ENCODE measurements at places on chromosomes 16 and 17. TPM values are rescaled to one million over a fixed set of nuclear protein-coding genes. Genes with fewer than 3 reads are reported as not detected.

DNA sequence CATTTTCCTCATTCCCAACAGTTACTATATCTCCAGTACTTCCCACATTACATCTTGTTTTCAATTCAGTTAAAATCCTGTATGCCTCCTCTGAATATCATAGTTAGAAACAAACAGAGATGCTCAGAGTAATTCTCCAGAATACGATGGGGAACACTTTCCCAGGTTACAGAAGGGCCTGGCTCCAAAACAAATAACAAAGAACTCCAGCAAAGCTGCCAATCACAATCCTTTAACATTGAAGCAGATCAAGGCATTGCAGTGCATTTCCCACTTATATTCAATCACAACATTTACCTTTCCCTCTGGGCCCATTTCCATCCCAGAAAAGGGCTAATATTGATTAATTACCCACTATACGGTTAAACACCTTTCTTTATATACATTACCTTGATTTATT lies 29.4 kb upstream of the PMFBP1 start:
- H3K4me3 ChIP-seq = no peak overlapping the region
- no peaks in the 10 kb centered on the region for H3K27me3 ChIP-seq
- no peak for DNase-seq
- H3K27ac ChIP-seq = no peak overlapping the region

- no peaks in the 10 kb centered on the region for H3K27me3 ChIP-seq
- peak overlapping the region; percentile 8 for H3K27ac ChIP-seq
- H3K4me3 ChIP-seq = peak overlapping the region; percentile 67
- no peaks in the 10 kb centered on the region for H3K36me3 ChIP-seq
Measured at GRCh38 chr17:76384987-76385891, 830 bp downstream of the SPHK1 start.

- DNase-seq = no peak
- no peaks in the 10 kb centered on the region for H3K27me3 ChIP-seq
- no peaks in the 10 kb centered on the region for H3K4me1 ChIP-seq
- peaks cover 2% of the 10 kb centered on the region for H3K36me3 ChIP-seq
- H3K4me3 ChIP-seq = no peak overlapping the region
Measured at GRCh38 chr17:68944435-68945035, 10.7 kb downstream of the ABCA8 start.

SPIRE2 gene
- total RNA-seq = 3.2 TPM

GRCh38 chr17:81636505-81637288 lies at the start of the genes NPLOC4 and TSPAN10:
TSS of gene NPLOC4 (minus strand) at chr17:81637112. CDS start at chr17:81636930, 182 bp downstream.
TSS of gene TSPAN10 (plus strand) at chr17:81637196. CDS start at chr17:81642413, 5,217 bp downstream.
- no peaks in the 10 kb centered on the region for H3K27me3 ChIP-seq
- H3K4me3 ChIP-seq = peak within 1 kb of the TSS; percentile 92
- H3K36me3 ChIP-seq = peaks cover 2% of the 10 kb centered on the region
- DNase-seq = peak; percentile 95
- peaks cover 23% of the 10 kb centered on the region for H3K4me1 ChIP-seq
- peak within 1 kb of the TSS; percentile 97 for H3K27ac ChIP-seq

GRCh38 chr16:31471875-31472708 lies at the start of gene TGFB1I1:
TSS of gene TGFB1I1 (plus strand) at chr16:31472152. CDS start at chr16:31472189, 37 bp downstream.
- H3K4me1 ChIP-seq = peaks cover 52% of the 10 kb centered on the region
- DNase-seq = no peak
- H3K36me3 ChIP-seq = peaks cover 27% of the 10 kb centered on the region
- no peaks in the 10 kb centered on the region for H3K27me3 ChIP-seq

- H3K36me3 ChIP-seq = no peaks in the 10 kb centered on the region
- no peak overlapping the region for H3K27ac ChIP-seq
- no peak overlapping the region for H3K4me3 ChIP-seq
- peaks cover 3% of the 10 kb centered on the region for H3K4me1 ChIP-seq
Measured at GRCh38 chr17:64343071-64343774, 47.4 kb downstream of the PECAM1 start.

GRCh38 chr17:42541041-42541833 lies 5.2 kb downstream of the NAGLU start:
- no peak overlapping the region for H3K27ac ChIP-seq
- peaks cover 15% of the 10 kb centered on the region for H3K36me3 ChIP-seq
- no peak overlapping the region for H3K4me3 ChIP-seq
- H3K27me3 ChIP-seq = no peaks in the 10 kb centered on the region
- no peak for DNase-seq

- H3K27ac ChIP-seq = no peak overlapping the region
- H3K27me3 ChIP-seq = no peaks in the 10 kb centered on the region
- peak overlapping the region; percentile 72 for H3K4me3 ChIP-seq
- no peak for DNase-seq
Measured at GRCh38 chr17:41647940-41648410, 23.6 kb upstream of the KRT17 start.

- H3K4me3 ChIP-seq = no peak overlapping the region
- H3K36me3 ChIP-seq = peaks cover 17% of the 10 kb centered on the region
- peaks cover 37% of the 10 kb centered on the region for H3K4me1 ChIP-seq
Measured at GRCh38 chr17:78892062-78892456, 10.9 kb downstream of the CEP295NL start.

- no peaks in the 10 kb centered on the region for H3K27me3 ChIP-seq
- no peak overlapping the region for H3K4me3 ChIP-seq
- H3K4me1 ChIP-seq = no peaks in the 10 kb centered on the region
- no peak for DNase-seq
- H3K36me3 ChIP-seq = peaks cover 2% of the 10 kb centered on the region
- no peak overlapping the region for H3K27ac ChIP-seq
Measured at GRCh38 chr16:35908942-35909341, 2449.5 kb downstream of the TP53TG3F start.

SLC22A31 gene
- total RNA-seq = 0.40 TPM

GRCh38 chr16:88099563-88099890 lies 148.3 kb downstream of the BANP start:
- no peak for DNase-seq
- no peak overlapping the region for H3K4me3 ChIP-seq
- peaks cover 26% of the 10 kb centered on the region for H3K27me3 ChIP-seq
- H3K4me1 ChIP-seq = peaks cover 6% of the 10 kb centered on the region
- no peak overlapping the region for H3K27ac ChIP-seq

PYDC1 gene
- total RNA-seq = not detected

- no peaks in the 10 kb centered on the region for H3K27me3 ChIP-seq
- H3K27ac ChIP-seq = no peak overlapping the region
- DNase-seq = no peak
- H3K4me3 ChIP-seq = no peak overlapping the region
Measured at GRCh38 chr16:30904114-30904780, 7.8 kb downstream of the CTF1 start.

DNA sequence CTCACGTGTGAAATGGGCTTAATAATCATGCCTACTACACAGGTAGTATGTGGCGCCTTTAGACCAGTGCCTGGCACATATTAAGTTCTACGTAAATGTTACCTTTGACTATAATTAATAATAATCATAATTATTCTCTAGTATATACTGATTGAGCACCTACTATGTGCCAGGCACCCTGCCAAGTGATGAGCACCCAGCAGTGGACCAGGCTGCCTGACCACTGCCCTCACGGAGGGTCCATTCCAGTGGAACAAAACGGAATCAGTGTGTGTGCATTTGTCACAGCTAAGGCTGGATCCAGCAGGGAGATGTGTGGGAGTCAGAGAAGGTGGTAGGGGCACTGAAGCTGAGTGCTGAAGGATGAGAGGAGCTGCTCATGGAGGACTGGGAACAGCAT lies 30.5 kb downstream of the SEC14L5 start:
- no peaks in the 10 kb centered on the region for H3K4me1 ChIP-seq
- H3K36me3 ChIP-seq = peaks cover 2% of the 10 kb centered on the region
- H3K4me3 ChIP-seq = no peak overlapping the region
- peak; percentile 37 for DNase-seq

All from chondrocyte (in vitro differentiated cells).